Activated T-cell treated with anti-CD3 and anti-CD28 coated beads, Interleukin-2, amount 50 U/mL, for 1 hour (primary cell): ENCODE measurements at places on chromosomes 13 and 19.

- no peak for DNase-seq
These were observed 14.0 kb downstream of the ZNF260 start for GRCh38 chr19:36514012-36514612.

GRCh38 chr13:113147206-113147605 is 11.2 kb upstream of the PROZ start:
- no peak for DNase-seq

DNA sequence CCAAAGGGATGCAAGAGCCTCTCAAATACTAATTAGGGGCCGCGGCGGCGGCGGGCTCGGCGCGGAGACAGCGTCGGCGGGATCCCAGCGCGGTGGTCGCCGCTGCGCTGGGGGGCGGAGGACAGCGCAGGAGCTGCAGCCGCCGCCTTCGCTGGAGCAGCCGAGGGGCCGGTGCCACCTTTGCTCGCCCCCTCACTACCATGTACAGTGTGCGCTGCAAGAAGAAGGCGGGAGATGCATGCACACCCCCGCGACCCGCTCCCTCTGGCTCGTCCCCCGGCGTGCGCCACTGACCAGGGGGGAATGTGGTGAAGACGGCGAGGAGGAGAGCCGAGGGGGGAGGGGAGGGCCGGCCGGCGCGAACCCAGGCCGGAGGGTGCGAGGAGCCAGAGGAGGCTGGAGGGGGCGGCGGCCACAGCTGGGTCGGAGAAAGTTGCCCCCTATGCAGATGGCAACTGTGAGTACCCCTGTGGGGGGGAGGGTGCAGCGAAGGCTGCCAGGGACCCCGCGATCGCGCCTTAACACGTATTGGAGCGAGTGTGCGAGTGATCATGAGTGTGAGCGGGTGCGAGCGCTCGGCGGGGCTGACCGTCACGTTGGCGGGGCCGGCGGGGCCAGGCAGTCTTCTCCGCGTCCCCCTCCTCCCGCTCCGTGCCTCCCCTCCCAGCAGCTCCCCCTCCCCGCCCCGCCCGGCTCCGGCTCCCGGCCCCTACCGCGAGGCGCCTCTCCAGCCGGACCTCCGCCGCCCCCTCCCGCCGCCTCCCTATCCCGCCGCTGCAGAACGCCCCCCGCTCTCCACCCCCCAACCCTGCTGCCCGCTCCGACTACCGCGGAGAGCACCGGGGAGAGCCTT is 808 bp downstream of the SLITRK5 start:
- DNase-seq = peak; percentile 16

GRCh38 chr13:29693275-29693945 is 97.9 kb upstream of the SLC7A1 start:
- no peak for DNase-seq

- no peak for DNase-seq
These were observed 10.7 kb downstream of the SIGLEC6 start for GRCh38 chr19:51520728-51521127.

GRCh38 chr13:46914341-46914740 is 17.5 kb upstream of the HTR2A start:
- no peak for DNase-seq

DNA sequence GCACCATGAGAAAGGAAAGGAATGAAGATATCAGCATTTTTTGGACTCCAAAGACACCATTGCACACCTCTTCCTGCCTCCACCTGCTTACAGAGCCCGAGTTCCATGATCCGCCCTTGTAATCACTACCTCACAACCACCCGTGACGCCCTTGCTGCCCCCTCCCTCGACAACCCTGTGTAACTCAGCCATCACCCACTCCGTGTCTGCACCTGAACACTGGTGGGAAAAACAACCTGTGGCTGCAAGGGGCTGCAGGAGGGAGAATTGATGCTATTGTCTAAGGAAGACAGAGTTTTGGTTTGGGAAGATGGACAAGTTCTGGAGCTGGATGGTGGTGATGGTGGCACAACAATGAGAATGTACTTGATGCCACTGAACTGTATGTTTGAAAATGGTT is 27.0 kb downstream of the ZIC5 start:
- DNase-seq = no peak

DNA sequence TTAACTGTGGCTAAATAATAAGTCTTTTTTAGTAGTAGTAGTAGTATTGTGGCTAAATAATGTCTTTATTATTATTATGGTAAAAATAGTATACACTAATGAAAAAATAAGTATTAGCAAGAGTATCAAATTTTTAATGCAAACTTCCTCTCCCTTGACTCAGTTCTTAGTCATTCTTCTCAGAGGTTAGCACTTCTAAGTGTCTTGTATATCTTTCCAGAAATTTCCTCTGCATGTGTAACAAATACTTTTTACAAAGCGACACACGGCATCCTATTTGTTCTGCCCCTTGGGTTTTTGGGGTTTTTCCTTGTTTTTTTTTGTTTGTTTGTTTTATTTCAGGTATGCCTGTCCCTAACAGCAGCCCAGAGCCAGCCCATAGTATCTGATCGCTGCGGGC is 20.9 kb downstream of the SIN3B start:
- no peak for DNase-seq

DNA sequence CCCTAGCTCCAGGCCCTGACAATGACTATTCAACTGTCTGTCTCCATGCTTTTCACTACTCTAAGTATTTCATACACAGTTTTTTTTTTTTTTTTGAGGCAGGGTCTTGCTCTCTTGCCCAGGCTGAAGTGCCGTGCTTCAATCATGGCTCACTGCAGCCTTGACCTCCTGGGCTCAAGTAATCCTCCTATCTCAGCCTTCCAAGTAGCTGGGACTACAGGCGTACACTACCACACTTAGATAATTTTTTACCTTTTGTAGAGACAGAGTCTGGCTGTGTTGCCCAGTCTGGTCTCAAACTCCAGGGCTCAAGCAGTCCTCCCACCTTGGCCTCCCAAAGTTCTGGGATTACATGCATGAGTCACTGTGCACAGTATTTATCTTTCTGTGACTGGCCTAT is 815.4 kb downstream of the DACH1 start:
- DNase-seq = no peak

- peak; percentile 26 for DNase-seq
These were observed 12.9 kb downstream of the N4BP2L1 start for GRCh38 chr13:32415019-32415418.

- DNase-seq = no peak
These were observed 34.0 kb downstream of the GPC6 start for GRCh38 chr13:93260591-93260990.

- no peak for DNase-seq
These were observed 73.1 kb upstream of the MTIF3 start for GRCh38 chr13:27523346-27524073.

- no peak for DNase-seq
These were observed 15.8 kb downstream of the RAB3D start for GRCh38 chr19:11323601-11324078.

DNA sequence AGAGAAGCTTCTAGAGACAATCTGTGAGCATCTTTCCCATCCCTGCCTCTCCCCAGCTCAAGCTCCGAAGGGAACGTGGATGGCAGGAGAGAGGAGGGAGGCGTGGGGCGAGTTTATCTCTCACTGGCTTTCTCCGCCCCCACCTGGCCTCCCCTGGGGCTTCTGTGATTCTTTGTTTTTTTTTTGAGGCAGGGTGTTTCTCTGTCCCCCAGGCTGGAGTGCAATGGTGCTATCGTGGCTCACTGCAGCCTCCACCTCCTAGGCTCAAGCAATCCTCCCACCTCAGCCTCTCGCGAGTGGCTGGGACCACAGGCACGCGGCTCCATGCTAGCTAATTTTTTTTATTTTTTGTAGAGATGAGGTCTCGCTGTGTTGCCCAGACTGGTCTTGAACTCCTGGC is 23.0 kb downstream of the EFNA2 start:
- no peak for DNase-seq
